ENCODE measurements at places on chromosomes 6 and 20.

DNA sequence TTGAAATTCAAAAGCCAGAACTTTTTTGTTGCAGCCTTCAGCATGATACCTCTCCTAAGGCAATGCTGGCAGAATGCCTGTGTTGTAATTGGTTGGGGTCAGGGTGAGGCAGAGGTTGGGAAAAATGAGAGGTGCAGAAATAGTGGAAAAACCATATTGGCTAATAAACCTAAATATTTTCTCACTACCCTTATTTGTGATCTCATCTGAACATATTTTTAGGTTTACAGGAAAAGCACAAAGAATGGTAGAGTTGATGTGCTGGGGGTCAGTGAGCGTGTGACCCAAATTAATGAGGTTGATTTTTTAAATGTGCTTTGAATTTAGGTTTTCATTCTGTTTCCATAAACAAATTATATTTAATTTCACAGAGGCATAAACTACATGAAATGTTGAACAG is 437.3 kb downstream of the HDGFL1 start:
- no peak for DNase-seq

GRCh38 chr6:136618086-136618485 is 67.9 kb upstream of the MAP7 start:
- DNase-seq: no peak

DNA sequence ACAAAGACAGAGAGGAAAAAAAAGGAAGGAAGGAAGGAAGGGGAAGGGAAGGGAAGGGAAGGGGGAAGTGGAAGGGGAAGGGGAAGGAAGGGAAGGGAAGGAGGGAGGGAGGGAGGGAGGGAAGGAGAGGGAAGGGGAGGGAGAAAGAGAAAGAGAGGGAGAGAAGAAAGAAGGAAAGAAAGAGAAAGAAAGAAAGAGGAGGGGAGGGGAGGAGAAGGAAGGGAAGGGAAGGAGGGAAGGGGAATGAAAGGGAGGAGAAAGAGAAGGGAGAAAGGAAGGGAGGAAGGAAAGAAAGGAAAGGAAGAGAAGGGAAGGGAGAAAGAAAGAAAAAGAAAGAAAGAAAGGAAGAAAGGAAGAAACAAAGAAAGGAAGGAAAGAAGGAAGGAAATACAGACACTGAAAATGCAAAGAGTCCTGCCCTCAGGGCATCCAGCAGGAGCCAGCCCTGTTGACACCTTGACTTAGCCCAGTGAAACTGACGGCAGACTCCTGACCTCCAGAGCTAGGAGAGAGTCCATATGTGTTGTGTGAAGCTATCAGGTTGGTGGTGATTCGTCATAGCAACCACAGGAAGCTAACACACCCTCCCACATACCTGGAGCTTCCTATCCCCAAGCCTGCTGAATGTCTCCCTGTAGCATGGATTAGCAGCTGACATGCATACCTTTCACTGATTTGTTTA is 58.7 kb upstream of the SULF2 start:
- no peak for DNase-seq

- no peak for DNase-seq
Measured at GRCh38 chr20:21377701-21378100, 19.6 kb downstream of the NKX2-4 start.

DNA sequence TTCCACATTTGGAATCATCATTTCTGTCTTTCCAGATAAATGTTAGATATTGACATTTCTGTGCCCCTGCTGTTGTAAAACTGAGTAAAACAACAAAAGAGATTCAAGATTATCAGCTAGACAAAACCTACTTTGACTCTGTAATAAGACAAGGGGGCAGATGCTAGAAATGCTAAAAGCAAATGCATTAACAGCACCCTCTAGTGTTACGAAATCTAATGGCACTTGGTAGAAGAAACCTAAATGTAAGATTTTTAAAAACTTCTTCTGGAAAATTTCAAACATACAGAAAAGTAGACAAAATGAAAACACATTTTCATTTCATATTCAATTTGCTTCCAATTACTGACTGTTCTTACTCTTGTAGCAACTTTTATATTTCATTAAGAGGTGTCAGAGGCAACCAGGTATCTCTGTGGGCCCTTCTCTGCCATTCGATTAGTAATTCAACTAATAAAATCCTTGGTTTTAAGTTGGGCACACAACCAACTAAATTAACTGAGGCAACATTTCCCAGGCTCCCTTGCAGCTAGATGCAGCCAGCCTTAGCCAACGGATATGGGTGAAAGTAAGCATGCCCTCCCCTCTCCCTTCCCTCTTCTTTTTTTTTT is 45.0 kb downstream of the SLC23A2 start:
- no peak for DNase-seq

- DNase-seq: no peak
Measured at GRCh38 chr6:149220882-149221773, 96.4 kb upstream of the TAB2 start.

DNA sequence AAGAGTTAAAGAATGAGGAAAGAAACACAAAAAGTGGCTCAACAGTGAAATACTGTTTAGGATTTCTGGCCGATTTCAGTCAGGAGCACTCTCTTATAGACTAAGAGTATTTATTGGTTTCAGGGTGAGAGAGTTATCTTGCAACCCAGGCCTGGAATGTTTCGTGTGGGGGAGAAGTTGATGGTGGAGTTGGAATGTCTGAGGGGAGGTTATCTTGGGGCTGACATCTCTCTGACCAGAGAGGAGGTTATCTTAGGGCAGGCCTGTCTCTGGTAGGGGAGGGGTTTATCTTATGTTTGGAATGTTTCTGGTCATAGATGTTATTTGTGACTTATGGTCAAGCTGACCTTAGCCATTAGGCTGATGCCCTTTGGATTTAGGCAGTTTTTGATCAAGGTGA is 80.3 kb downstream of the HTR1B start:
- DNase-seq: no peak

DNA sequence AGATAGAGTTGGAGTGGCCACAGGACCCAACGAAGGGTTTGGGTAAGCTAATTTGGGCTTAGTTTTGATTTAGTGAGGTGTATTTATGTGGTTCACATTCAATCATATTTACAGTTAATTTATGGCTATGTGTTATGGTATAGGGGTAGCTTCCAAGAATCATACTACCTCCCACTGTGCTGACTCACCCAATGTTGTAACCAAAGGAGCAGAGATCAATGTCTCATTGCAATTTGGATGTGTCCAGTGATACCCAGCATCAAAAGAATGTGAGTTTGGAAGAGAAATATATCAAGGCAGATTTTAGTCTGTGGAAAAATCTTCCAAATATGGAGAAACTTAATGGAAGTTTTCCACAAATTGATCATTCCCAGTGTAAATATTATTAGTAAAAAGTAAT is 25.3 kb upstream of the SMIM8 start:
- no peak for DNase-seq

DNA sequence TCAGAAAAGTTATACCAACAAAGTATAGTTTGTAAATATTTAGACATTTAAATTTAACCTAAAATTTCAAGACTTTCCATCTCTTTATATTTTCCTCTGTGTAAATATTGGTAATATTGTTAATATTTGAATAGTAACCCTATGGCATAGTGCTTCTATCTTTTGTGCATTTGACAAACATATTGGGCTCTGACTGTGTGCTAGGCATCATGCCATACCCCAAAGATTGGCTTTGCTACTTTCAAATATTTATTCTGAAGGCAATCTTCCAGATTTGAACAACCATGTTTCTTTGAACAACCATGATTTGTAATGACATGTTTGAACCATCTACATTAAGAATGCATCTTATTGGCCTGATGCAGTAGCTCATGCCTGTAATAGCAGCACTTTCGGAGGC is 15.5 kb upstream of the PRDM1 start:
- DNase-seq: no peak

Data from stimulated activated CD8-positive, alpha-beta memory T cell treated with anti-CD3 and anti-CD28 coated beads, Interleukin-15, amount 100 ng/mL, for 1 hour (primary cell).